Hypothalamus (tissue), 51 donors: ENCODE measurements at places on chromosomes 4 and X.

DNA sequence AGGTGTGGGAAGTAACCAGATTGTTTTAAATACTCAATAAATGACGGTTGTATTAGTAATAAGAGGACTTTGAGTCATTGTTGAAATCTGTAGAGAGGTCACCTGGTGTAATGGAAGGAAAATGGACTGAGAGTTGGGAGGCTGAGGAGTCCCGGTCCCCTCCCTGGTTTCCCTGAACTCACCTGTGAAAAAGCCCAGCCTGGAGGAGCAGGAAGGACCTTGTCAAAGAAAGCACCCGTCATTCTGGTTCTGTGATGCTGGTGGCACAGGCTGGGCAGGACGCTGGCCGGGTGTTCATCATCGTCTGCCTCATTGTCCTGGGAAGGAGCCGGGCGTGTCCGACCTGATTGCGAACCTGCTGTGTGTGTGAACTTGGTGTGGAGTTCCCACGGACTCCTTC is 70.8 kb downstream of the SORCS2 start:
- no peak for DNase-seq

GRCh38 chr4:148215202-148215601 is 227.0 kb downstream of the NR3C2 start:
- DNase-seq = no peak

DNA sequence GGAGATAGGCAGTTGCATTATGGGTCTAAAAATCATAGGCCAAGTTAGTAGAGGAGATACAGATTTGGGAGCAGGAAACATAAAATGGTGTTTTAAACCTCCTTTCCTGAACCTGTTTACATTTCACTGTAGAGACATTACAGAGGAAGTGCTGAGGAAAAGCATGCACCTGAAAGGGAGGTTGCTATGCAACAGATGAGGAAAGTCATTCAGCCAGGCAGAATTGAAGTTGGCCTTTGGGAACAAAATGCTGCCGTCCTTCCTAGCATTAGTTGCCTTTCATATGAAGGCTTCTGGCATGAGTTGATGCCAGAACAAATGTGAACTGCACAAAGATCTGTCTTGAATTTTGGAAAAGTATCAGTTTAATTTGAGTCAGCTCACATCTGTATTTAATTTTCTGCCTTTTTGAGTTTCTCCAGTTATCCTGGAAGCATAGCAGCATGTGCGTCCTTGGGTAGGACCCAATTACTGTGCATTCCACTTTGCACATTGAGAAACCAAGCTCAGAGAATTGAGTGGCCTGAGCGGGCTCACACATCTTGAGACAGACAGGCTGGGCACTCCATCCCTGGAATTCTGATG is 38.2 kb downstream of the MAGED1 start:
- no peak for DNase-seq

DNA sequence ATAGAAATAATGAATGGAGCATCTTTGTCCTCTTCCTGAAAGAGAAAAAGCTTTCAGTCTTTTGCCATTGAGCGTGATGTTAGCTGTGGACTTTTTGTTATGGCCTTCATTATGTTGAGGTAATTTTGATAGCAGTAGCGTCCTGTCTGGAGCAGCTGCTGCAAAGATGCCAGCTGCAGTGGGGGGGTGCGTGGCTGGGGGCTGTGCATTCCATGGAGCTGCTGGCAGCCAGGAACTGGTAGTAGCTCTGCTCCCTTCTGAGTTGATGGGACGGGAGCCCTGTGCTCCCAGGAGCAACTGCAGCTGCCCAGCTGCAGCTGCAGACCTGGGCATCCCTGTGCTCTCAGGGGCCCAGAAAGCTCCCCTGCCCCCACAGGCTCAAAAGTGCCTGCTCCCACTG is 50.4 kb downstream of the CCDC160 start:
- DNase-seq = no peak

GRCh38 chr4:123338715-123339114 is 57.9 kb upstream of the SPRY1 start:
- DNase-seq = no peak
